ENCODE measurements at places on chromosomes 7 and 10. TPM values are rescaled to one million over a fixed set of nuclear protein-coding genes. Genes with fewer than 3 reads are reported as not detected.

Gene MYL10
- total RNA-seq = not detected

Gene HABP2
- not detected for total RNA-seq

Gene AKR1C3
- 35.9 TPM for total RNA-seq

Gene GLCCI1
- total RNA-seq = 2.4 TPM

Measured in bladder microvascular endothelial cell (primary cell).